Activated T-helper 17 cell treated with anti-CD3 and anti-CD28 coated beads, Interleukin-2, amount 50 U/mL, for 72 hours (primary cell): ENCODE measurements at places on chromosomes 2 and 18.

DNA sequence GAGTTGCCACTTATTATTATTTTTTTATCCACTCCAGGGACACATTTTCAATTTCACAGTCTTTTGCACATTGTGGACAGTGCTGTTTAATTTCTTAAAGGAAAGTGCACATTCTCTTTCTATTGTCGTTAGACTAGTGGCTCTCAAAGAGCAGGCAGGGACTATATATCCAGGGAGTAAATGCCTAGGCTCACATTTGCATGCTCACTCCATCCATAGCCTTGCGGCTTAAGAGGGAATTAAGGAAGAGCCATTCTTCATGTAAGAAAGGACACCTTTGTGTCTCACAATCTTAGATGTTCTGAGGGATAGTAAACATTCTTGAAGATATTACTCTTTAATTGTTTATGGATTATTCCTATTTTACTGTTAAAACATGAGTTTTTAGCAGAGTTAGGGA lies 70.8 kb downstream of the FIGN start:
- ATAC-seq = no peak

- ATAC-seq = peak; percentile 74
Observed at GRCh38 chr2:237235383-237236095, 149.8 kb downstream of the COPS8 start.

DNA sequence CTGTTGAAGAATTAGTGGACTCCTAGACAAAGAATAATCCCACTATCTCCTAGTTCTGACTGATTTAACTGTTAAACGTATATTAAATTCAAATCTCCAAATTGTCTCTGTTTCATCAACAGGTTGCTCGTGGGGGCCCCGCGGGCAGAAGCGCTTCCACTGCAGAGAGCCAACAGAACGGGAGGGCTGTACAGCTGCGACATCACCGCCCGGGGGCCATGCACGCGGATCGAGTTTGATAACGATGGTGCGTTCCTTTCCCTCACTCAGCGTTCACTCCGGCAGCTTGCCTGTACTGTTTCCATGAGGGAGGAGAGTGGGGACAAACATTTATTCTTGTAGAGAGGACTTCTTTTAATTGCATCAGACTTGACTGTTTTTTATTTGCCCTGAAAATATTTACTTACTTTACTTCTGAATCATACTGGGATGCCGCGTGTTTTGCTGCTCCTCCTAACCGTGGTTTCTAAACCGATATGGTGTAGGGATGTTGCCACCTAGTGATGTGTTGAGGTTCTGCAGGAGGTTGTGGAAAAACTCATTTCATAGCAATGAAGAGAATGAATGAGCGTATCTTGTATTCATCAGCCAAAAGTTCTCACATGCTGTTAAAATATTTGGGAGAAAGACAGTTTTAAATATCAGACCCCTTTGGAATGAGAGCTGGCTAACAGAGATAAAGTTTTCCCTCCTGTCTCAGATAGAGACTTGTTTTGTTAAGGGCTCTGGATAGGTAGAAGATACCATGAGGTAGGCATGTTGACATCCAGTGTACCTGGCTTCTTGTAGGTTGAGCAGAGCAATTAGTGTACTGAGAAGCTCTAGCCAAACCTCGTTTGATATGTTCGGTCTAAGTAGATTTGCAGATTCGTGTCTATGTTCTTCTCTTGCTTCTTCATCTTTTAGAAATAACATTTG lies 38.3 kb downstream of the ITGA6 start:
- peak; percentile 51 for ATAC-seq

GRCh38 chr18:46596119-46596518 lies 60.9 kb downstream of the LOXHD1 start:
- ATAC-seq = no peak

GRCh38 chr2:180324182-180324581 lies 317.1 kb upstream of the CWC22 start:
- no peak for ATAC-seq

GRCh38 chr2:222241128-222241870 lies 57.5 kb downstream of the PAX3 start:
- no peak for ATAC-seq

GRCh38 chr2:201452058-201452921 lies 750 bp downstream of the STRADB start:
- ATAC-seq = peak; percentile 13

GRCh38 chr18:48914581-48915251 lies 36.0 kb downstream of the SMAD7 start:
- ATAC-seq = no peak

DNA sequence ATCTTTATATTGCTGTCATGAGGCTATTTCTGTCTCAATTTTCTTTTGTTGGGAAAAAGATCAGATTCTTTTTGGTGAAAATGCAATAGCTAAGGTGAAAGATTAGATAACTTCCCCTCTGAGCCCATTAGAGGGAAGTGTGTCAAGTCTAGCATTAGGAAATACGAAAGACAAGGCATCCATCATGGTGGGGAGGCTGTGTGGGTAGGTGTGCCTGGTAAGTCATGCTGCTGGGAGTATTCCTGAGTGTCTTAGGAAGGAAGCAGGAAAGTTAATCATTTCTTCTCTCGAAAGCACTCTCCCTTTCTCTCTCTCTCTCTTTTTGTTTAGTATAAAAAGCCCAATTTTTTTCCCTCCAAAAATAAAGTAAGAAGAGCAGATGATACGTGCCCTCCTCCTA lies 780.2 kb upstream of the FSHR start:
- ATAC-seq = no peak

DNA sequence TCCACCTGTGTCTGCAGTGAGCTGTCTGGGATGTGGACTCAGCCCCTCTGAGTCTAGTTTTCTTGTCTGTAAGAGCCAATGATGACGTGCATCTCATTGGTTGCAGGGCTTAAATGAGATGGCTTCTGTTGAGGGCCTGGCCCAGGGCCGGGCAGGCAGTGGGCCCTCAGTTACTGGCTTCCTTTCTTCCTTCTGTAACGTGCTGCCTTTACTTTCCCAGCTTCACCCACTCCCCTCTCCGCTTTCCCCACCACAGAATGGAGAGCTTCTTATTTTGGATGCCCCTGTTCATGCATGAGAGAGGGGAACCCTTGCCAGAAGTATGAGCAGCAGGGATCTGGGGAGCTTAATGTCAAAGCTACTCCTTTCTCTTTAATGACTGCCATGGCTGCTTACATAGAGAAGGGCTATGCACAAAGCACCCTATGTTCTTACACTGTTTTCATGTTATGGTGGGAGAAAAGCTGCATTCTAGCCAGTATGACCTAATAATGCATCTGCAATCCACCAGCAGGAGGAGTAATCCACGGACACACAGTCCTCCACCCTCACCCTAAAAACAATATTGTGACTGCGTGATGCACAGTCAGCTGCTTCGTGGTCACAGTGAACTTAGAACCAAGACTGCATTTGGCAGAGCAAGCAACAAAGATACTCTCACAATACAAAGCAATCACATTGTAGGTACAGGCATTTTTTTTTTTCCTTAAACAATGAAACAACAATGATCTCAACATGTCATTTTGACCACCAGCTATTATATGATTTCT lies 37.2 kb downstream of the CREG2 start:
- peak; percentile 42 for ATAC-seq

- no peak for ATAC-seq
Observed at GRCh38 chr2:240368781-240369331, 66.6 kb upstream of the GPC1 start.

GRCh38 chr2:235533616-235534385 lies 40.0 kb downstream of the AGAP1 start:
- ATAC-seq = no peak

GRCh38 chr2:241673189-241673663 lies 13.4 kb downstream of the DTYMK start:
- peak; percentile 20 for ATAC-seq

- ATAC-seq = no peak
Observed at GRCh38 chr2:236764716-236765115, 195.1 kb downstream of the ACKR3 start.

GRCh38 chr18:58800582-58800981 lies 64.1 kb upstream of the ZNF532 start:
- ATAC-seq = no peak

DNA sequence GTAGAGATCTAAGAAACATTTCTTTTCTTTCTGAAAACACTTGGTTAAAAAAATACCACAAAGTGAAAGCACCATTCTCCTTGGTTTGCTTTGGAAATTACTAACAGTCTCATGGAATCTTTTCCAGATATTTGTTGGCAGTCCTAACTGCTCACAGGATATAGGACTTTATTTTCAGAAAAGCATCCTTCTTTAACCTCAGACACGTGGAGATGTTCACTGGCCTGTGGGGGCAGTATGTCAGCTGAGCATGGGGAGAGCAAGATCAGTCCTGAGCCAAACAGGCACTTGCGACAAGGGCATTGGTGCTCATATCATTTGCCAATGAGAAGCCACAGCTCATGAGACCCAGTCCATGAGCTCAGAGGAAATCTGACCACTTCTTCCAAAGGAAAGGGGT lies 371.9 kb downstream of the NBAS start:
- ATAC-seq = no peak
